ENCODE measurements at places on chromosomes 7 and 10. TPM values are rescaled to one million over a fixed set of nuclear protein-coding genes. Genes with fewer than 3 reads are reported as not detected.

The ZNF775 gene
- 3.8 TPM for total RNA-seq

The HOXA7 gene
- not detected for total RNA-seq

The CUEDC2 gene
- total RNA-seq: 39.2 TPM

The TMEM196 gene
- not detected for total RNA-seq

The FAM25A gene
- 10.8 TPM for total RNA-seq

The CALHM3 gene
- total RNA-seq: not detected

The PNLIPRP1 gene
- not detected for total RNA-seq

The CH25H gene
- total RNA-seq: not detected

The CXCL12 gene
- not detected for total RNA-seq

The ACSM6 gene
- total RNA-seq: not detected

The GPR146 gene
- 2.8 TPM for total RNA-seq

The SUN3 gene
- total RNA-seq: not detected

The SAP25 gene
- total RNA-seq: not detected

The FAM13C gene
- total RNA-seq: 0.24 TPM

The GRM8 gene
- not detected for total RNA-seq

The PTPRE gene
- 17.3 TPM for total RNA-seq

The GPNMB gene
- total RNA-seq: 142 TPM

The PRKAR2B gene
- total RNA-seq: 0.24 TPM

The EFCAB10 gene
- 0.64 TPM for total RNA-seq

The GPRIN2 gene
- total RNA-seq: 0.85 TPM

The LEP gene
- total RNA-seq: 0.24 TPM

The SLF2 gene
- total RNA-seq: 11.6 TPM

The HOXA11 gene
- total RNA-seq: not detected

The EBLN1 gene
- not detected for total RNA-seq

The SRRM3 gene
- total RNA-seq: 0.24 TPM

The AHR gene
- 97.1 TPM for total RNA-seq

The CHCHD2 gene
- total RNA-seq: 430 TPM

The PRKCQ gene
- 2.3 TPM for total RNA-seq

The FASTK gene
- 78.1 TPM for total RNA-seq

The DPYSL4 gene
- total RNA-seq: 1.2 TPM

The PAX4 gene
- total RNA-seq: not detected

The LMOD2 gene
- total RNA-seq: not detected

The PLXNA4 gene
- total RNA-seq: not detected

The AKR1D1 gene
- total RNA-seq: not detected

The MUC12 gene
- not detected for total RNA-seq

The EEPD1 gene
- 4.0 TPM for total RNA-seq

The NEUROG3 gene
- not detected for total RNA-seq

The SPRN gene
- not detected for total RNA-seq
